ENCODE measurements at places on chromosomes 2 and 18.
A peak's percentile ranks its signal among the peaks of the same experiment; 100 is the strongest.

- DNase-seq = no peak
Measured at GRCh38 chr2:152221839-152222238, 46.3 kb upstream of the STAM2 start.

- DNase-seq = no peak
Measured at GRCh38 chr2:128369108-128369555, 50.5 kb upstream of the HS6ST1 start.

DNA sequence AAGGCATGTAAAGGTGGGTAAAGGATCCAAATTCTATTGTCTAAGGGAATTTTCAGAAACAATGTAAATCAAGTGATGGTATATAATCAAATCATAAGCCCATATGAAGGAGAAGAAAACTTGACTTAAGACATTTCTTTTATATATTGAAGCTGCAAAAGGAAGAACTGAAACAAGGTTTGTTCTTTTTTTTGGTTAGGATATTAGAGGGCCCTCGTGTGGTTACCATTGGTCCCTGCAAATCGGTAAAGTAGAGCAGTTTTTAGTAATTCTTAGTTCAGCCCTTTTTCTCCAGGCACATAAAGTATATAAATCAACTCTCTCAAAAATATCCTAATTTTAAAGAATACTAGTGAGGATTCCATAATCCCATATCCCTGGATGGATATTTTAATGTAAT lies 105.6 kb upstream of the STK17B start:
- no peak for DNase-seq

DNA sequence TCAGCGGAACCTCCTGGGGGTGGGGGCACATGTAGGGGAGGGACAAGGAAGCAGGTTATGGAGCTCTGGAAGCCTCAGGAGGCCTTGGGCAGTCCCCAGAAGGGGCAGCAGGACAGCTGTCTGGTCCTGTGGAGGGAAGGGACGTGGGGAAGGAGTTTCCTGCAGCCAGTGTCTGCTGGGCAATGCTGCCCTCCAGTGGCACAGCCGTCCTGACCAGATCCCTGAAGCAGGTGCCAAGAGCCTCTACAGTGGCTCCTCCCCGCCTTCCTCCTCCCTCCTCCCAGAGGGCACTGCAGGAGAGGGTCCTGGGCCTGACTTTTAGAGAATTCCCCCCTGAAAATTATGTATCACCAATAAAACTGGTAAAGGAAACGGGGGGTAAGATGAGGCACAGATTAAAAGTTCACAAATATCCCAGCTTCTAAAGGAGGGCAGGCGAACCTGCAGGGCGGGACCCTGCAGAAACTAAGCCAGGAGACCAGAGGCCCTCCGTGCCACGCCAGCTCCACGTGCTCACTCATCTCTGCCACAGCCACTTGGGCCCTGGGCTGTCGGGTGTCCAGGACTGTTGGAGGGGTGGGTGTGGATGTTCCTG lies 258.5 kb downstream of the TWIST2 start:
- DNase-seq = no peak

DNA sequence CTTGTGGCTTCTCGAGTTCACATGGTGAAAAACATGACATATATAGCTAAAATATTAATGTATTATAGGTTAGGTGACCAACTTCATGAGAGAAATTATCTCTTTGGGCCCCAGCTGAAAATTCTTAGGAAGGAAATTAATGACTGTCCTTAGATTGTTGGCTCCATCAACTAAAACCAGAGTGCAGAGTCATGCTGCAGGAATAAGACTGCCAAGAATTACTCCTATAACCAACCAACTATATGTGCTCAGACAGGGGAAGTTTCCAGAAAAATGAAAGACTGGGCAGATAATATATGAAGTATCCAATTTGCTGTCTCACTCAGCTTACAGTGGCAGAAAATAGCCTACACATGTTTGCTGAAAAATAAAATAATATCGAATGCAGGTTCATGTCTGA lies 71.0 kb upstream of the TMEFF2 start:
- DNase-seq = no peak

GRCh38 chr2:72014831-72015230 lies 132.8 kb downstream of the CYP26B1 start:
- DNase-seq = no peak

DNA sequence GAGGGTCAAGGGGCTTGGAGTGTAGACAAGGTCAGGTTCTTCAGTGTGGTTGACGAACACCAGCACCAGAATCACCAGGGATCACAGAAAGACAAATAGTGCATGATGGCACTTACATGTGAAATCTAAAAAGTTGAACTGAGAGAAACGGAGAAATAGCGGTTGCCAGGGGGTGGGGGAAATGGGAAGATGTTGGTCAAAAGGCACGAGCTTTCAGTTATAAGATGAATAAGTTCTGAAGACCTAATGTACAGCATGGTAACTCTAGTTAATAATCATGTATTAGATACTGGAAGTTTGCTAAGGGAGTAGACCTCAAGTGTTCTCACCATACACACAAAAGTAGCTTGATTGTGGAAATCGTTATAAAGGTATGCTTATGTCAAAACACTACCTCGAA lies 43.7 kb upstream of the DARS1 start:
- no peak for DNase-seq

DNA sequence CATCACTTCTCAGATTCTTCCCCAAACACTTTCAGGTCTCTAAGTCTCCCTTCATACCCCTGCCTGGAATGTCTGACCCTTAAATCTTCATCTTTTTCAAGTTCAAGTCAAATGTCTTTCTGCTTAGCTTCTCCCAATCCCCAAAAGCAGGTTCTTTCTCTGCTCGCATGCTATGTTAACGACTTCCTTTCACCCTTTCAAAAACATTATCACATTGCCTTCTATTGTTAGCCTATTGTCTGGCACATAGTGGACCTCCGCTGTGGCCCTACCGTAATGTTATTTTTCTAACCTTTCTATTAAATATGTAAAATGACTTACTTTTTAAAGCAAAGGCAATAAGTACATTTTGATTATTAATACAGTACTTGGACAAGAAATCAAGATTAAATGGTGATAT lies 2.2 kb downstream of the CDKL4 start:
- no peak for DNase-seq

- peak; percentile 69 for DNase-seq
Measured at GRCh38 chr2:28390241-28390745, 2.4 kb upstream of the FOSL2 start.

DNA sequence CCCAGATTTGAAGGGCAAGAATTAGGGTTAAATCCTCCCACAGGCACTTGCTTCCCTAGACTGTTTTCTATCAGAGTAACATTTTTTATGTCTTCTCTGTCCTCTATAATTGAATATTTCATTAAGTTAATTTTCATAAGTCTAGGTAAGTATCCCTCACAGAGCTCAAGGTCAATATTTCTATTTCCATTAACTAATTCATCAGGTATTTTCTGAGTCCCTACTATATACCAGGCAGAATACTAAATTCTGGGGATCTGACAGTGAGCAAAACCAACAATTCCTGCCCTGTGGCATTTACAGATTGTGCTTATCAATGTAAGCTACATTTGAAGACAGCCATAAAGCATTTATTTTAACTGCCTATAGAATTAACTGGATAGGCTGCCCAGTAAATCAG lies 86.4 kb upstream of the RBBP8 start:
- DNase-seq = no peak

DNA sequence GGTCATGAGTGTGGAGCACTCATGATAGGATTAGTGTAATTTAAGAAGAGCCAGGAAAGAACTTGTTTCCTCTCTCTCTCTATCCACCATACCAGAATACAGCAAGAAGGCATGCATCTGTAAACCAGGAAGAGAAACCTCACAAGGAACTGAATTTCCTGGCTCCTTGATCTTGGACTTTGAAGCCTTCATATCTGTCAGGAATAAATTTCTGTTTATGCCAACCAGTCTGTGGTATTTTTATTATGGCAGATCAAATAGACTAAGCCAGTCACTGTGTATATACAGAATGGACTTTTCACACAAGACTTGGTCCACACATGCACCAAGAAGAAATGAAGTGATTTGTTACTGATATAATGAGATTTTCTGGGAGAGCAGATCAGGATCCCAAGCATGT lies 930.1 kb upstream of the TMEFF2 start:
- no peak for DNase-seq
